Kidney tubule cell (primary cell): ENCODE measurements at places on chromosomes 12 and 14.
A peak's percentile ranks its signal among the peaks of the same experiment; 100 is the strongest.

DNA sequence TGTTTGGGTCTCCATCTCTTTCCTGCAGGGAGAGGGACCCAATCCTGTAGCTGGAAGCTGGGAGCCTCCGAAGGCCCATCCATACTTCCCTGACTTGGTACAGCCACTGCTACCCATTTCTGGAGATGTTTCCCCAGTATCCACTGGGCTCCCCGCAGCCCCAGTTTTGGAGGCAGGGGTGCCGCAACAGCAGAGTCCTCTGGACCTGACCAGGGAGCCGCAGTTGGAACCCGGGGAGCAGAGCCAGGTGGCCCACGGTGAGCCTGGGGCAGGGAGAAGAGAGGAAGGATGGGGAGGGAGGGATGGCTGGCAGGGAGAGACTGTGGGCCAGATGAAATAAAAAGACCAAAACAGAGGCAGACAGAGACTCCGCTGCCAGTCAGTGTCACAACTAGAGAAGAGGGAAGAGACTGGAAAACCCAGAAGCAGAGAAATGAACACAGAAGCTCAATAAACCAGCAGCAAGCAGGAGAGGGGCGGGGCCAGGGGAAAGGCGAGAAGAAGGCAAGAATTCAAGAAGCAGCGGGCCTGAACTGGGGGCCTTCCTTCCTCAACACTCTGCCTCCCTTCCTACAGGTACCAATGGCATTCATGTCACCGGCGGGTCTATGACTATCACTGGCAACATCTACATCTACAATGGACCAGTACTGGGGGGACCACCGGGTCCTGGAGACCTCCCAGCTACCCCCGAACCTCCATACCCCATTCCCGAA, 6.3 kb downstream of the LTBR start:
- DNase-seq: no peak

- peak; percentile 9 for DNase-seq
Observed at GRCh38 chr12:92297932-92298696, 152.5 kb upstream of the BTG1 start.

DNA sequence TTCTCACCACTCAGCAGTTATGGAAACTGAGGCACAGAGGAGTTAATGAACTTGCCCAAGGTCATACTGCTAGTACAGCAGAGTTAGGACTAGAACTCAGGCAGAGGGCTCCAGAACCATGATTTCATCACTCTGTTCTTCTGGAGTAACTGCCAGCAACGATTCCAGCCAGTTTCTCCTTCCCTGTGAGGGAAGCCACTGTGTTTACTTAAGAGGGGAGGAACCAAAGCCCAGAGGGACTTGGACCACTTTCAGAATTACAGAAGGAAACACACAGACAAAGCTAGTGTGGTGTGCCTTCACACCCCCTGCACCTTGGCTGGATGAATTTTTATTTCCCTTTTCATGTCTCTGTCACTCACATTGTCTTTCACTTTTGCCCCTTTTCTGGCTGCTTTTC, 398.2 kb downstream of the DPF3 start:
- DNase-seq: no peak

GRCh38 chr12:6330999-6331714, 10.7 kb downstream of the TNFRSF1A start:
- no peak for DNase-seq

GRCh38 chr14:99315197-99315596, 43.2 kb upstream of the BCL11B start:
- no peak for DNase-seq

- DNase-seq: peak; percentile 62
Observed at GRCh38 chr14:91244501-91244901, at the start of gene GPR68. GPR68 (minus strand) TSS chr14:91244704; CDS start chr14:91235050, 9,654 bp downstream.

GRCh38 chr14:59013672-59014298, 174.7 kb upstream of the DAAM1 start:
- DNase-seq: peak; percentile 42

DNA sequence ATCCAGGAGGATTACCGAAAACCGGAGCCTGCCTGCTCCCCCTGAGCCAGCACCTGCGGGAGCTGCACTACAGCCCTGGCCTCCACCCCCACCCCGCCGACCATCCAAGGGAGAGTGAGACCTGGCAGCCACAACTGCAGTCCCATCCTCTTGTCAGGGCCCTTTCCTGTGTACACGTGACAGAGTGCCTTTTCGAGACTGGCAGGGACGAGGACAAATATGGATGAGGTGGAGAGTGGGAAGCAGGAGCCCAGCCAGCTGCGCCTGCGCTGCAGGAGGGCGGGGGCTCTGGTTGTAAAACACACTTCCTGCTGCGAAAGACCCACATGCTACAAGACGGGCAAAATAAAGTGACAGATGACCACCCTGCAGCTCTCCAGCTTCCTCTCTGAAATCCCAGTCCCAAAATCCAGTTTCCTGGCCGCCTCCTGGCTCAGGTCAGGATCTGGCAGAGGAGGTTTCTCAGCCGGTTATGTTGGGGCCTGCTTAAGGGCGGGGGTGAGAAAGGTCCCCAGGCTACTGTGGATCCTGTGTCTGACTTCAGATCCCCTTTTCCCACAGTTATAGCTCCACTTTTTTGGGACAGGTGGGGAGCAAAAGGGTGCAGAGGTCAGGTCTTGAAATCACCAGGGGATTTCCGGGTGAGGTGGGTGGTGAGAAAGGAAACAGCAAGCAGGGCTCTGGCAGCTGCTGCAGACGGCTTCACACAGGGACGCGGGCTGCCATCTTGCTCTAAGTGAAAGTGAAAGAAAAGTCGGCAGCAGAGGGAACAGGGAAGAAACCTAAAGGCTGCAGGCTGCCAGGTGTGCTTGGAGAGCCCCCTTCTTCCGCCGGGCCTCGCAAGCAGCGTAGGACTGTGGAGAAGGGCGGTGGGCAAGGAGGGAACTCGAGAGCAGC, at the start of gene TAPBPL:
TSS of gene TAPBPL (plus strand) at position 695 of the 897 bp plus-strand sequence. CDS start 207 bp downstream, outside the sequence.
- peak; percentile 85 for DNase-seq

DNA sequence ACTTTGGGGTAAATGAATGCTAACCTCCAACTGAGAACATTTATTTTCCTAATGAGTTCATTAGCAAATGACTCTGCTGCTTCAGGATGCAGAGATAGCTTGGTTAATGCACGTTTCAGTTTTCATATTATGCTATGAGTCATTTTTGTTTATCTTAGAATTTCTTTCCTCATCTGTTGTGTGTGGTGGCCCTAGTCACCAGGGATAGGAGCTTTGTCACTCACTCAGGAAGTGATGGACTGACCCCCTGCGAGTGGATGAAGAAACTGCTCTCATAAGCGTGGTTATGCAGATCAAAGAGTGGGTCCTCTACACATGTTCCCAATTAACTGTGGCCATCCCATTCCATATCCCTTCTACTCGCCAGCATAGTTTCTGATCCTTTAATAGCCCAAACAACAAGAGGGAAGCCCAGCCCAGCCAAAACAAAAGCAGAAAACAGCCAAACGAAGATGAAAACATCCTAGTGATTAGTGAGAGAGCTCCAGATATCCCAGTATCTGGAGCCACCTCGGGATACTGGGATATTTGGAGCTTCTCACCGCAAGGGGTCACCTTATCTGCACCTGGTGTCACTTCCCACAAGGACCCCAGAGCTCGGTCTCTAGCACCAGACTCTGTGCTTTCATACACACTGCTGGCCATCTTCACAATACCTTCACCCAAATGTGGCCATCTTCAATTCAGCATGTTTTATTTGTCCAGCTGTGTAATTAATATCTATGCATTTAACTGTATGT, 8.6 kb downstream of the TC2N start:
- peak; percentile 60 for DNase-seq

GRCh38 chr12:49451468-49452259, 84.4 kb downstream of the SPATS2 start:
- no peak for DNase-seq

- peak; percentile 9 for DNase-seq
Observed at GRCh38 chr12:79983986-79984620, 49.2 kb upstream of the PPP1R12A start.

DNA sequence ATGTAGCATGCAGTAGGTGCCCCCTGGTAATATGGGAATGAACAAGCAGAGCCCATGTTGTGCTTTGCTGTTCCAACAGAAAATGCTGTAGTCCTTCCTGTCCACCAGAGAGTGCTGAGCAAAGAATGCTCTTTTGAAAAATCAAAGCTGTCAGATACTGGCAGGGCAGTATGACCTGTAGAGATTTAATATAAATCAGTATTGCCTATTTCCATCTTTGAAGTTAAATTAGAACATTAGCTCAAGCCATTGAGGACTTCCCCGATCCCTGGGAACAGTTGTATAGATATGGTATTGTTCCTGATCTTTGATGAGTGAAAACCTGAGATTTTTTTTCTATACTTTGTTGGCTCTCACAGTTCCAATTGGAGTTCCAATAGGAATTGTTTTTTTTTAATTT, 13.0 kb downstream of the TTC8 start:
- DNase-seq: no peak

GRCh38 chr12:117865505-117865904, 103.3 kb downstream of the KSR2 start:
- no peak for DNase-seq

DNA sequence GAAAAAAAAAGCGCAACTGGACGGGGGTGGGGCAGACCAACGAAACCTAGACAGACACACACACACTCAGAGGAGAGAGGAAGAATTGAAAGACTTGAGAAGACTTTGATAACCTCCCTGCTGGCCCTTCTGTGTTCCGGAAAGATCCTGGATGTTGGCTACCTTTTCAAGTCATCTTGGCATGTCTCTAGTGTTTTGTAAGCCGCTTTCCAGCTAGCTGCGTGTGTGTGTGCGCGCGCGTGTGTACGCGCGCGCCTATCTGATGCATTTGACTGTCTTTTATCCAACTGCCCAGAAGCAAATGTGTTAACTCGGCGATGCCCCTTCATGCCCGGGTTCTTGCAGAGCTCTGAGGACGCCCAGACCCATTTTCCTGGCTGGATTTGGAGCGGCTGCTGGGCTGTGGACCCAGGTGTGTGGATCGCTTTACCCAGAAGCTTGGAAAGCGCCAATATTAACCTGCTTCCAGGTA, 664 bp downstream of the LRFN5 start:
- DNase-seq: no peak
